Stimulated activated CD8-positive, alpha-beta memory T cell treated with anti-CD3 and anti-CD28 coated beads, Interleukin-15, amount 100 ng/mL, for 1 hour (primary cell): ENCODE measurements at places on chromosomes 6 and 20.

DNA sequence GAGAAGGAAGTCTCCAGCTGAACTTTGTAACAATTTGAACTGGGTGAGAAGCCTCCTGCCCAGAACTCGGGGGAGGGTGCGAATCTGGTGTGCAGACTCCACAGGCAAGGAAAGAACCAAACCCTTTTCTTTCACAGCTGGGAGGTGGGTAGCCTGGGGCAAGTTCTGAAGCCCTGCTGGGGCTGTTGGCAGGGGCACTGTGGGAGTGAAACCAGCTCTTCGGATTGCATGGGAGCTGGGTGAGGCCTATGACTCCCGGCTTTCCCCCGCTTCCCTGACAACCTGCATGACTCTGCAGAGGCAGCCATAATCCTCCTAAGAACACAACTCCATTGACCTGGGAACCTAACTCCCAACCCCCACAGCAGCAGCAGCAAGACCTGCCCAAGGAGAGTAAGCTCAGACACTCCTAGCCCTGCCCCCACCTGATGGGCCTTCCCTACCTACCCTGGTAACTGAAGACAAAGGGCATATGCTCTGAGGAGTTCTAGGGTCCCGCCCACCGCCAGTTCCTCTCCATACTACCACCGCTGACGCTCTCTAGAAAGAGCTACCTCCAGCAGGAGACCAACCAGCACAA lies 37.5 kb downstream of the SOD2 start:
- no peak for DNase-seq

DNA sequence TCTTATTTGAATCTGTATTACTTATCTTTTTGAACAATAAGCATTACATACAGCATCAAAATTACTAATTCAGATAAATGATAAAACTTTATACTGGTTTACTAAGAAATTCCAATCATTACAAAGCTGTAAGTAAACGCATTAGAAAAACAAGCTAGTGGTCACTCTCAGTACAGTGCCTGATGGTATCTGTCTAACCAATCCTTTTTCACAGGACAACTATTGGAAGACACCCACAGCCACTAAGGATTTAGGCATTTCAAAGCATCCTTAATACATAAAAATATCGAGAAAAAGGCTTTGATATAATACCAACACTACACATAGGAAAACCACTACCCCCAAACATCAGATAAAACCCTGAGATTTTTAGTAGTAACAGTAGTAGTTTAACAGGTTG lies 2.6 kb downstream of the CD164 start:
- DNase-seq: no peak

DNA sequence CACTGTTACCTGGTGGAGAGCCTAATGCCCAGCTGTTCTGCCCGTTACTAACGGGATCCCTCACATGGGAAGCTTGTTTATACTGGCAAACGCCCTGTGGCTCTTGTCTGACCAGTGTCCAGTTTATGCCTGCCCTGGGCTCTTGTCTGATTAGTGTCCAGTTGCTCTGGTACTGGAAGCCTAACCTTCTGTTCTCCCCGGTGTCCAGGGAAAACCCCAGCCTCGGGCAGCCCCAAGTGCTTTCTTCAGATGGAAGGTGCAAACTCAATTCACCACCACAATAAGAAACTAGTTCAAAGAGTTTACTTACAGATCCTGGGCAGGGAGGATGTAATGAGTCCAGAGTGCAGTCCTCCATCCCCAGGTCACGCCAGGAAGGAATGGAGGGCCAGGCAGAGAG lies 148.4 kb downstream of the TBXT start:
- DNase-seq: no peak

DNA sequence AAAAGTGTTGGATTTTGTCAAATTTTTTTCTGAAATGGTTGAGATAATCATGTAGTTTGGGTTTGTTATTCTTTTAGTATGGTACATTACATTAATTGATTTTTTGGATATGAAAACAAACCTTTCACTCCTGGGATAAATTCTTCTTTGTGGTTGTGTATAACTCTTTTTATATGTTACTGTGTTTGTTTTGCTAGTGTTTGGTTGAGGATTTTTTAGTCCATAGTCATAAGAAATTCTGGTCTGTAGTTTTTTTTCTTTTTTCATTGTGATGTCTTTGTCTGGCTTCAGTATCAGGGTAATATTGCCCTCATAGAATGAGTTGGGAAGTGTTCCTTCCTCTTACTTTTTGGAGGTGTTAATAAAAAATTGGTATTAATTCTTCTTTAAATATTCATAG lies 122.2 kb upstream of the ATXN1 start:
- no peak for DNase-seq

GRCh38 chr6:22302838-22303237 lies 6.0 kb upstream of the PRL start:
- DNase-seq: no peak

DNA sequence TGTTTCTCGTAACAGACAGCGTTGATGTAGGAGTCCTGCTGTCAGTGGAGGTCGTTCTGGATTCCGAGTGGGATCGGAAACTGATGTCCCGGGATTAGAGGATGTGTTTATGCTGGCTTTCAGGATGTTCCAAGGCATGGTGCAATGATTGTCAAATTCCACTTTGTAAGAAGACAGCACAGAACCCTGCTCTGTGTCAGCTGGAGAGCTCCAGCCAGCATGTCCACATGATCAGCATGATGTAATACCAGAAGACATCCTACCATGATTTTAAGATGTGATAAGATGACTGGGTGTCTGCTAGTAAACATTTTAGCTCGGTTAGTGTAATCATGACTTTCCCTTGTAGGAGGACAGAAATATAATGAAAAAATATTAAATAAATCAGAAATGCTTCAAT lies 20.3 kb downstream of the ENPP1 start:
- no peak for DNase-seq

GRCh38 chr20:15297059-15297875 lies 959.9 kb upstream of the FLRT3 start:
- DNase-seq: no peak

GRCh38 chr6:166397849-166398248 lies 15.1 kb upstream of the MPC1 start:
- DNase-seq: no peak

GRCh38 chr6:27145731-27146455 lies 101.6 kb upstream of the PRSS16 start:
- no peak for DNase-seq
